Ovary (tissue), 10 donors: ENCODE measurements at places on chromosomes 2 and 18. TPM values are rescaled to one million over a fixed set of nuclear protein-coding genes. Genes with fewer than 3 reads are reported as not detected.

Gene TEKT4
- 0.18 TPM for total RNA-seq

Gene AGAP1
- 20.2 TPM for total RNA-seq

Gene UGT1A3
- not detected for total RNA-seq

Gene AMER3
- total RNA-seq = not detected

Gene RNASEH1
- 18.1 TPM for total RNA-seq

- DNase-seq = no peak
Observed at GRCh38 chr2:111688482-111688881, 195.5 kb downstream of the ANAPC1 start.

- no peak for DNase-seq
Observed at GRCh38 chr2:159106109-159106508, 137.7 kb downstream of the TANC1 start.

GRCh38 chr2:179222076-179222475, 42.6 kb downstream of the SESTD1 start:
- DNase-seq = no peak

GRCh38 chr2:173258701-173259100, 96.0 kb upstream of the CDCA7 start:
- DNase-seq = no peak

GRCh38 chr18:56291294-56291693, 347.1 kb downstream of the TXNL1 start:
- no peak for DNase-seq

- no peak for DNase-seq
Observed at GRCh38 chr2:17821535-17822444, 5.5 kb downstream of the MSGN1 start.

- DNase-seq = no peak
Observed at GRCh38 chr2:141151611-141152286, 979.1 kb downstream of the LRP1B start.
